ENCODE measurements at places on chromosomes 4 and X.
A peak's percentile ranks its signal among the peaks of the same experiment; 100 is the strongest.

DNA sequence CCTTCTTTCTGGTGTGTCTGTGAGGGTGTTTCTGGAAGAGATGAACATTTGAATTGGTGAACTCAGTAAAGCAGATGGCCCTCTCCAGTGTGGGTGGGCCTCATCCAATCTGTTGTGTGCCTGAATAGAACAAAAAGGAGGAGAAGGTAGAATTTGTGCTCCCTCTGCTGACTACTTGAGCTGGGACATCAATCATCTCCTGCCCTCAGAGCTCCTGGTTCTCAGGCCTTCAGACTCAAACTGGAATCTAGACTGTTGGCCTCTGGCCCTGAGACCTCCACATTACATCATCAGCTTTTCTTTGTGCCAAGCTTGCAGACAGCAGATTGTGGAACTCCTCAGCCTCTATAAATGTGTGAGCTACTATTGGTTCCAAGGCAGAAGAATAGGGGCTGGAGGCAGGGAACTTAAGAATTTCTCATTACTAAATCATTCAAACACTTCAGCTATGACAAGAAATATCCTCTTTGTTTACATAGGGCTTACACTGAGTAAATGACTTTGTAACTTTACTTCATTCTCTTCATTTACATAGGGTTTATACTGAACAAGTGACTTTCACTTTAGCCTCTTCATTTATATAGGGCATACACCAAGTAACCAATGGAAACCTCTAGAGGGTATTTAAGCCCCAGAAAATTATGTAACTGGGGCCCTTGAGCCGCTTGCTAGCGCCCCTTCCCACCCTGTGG lies 86.9 kb upstream of the NWD2 start:
- no peak for DNase-seq

GRCh38 chr4:120753854-120754253 lies 168.7 kb downstream of the PRDM5 start:
- DNase-seq = no peak

DNA sequence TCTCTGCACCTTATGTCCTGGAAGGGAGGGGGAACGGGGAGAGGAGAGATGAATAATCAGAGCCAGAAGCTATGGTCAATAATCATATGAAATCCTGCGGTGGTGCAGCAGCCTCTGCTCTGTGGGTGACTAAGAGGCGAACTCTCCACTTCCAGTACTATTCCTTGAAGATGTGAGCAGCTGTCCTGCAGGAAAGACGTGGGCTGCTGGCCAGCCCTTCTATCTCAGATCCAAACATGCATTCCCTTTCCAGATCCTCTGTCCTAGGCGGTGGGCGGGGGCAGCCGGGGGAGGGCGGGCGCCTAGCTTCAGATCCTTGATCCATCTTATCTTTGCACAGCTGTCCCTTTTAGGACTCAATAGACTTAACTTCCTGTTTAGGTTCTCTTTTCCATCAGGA lies 34.5 kb downstream of the SPINK2 start:
- peak; percentile 44 for DNase-seq

DNA sequence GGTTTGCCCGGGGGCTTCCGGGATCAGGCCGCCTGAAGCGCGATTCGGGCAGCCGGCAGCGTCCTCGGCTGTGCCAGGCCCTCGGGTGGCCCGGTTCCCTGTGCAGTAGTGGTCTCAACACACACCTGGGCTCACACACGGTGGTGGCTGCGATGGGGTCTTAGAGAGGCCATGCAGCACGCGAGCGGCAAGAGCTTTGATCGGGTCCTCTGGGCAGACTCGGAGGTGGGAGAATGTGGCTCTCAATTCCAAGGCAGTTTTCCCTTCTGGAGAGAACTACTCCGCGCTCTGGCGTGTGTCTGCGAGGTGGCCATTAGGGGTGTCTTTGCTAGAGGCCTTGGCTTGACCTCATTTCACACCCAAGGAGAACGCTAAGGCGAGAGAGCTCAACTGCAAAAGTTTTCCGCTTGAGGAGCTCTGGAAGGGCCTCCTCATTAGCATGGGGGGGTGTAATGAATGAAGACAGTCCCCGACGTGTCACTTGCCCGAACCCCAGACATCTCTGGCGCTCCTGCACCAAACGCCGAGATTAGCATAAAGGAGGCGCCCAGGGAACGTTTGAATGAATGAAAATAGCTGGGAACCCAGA lies 771 bp upstream of the RBPJ start:
- DNase-seq = no peak

GRCh38 chrX:47456080-47456479 lies 26.9 kb downstream of the ZNF41 start:
- no peak for DNase-seq

- no peak for DNase-seq
These were observed 59.5 kb downstream of the PGRMC2 start for GRCh38 chr4:128227991-128228571.

DNA sequence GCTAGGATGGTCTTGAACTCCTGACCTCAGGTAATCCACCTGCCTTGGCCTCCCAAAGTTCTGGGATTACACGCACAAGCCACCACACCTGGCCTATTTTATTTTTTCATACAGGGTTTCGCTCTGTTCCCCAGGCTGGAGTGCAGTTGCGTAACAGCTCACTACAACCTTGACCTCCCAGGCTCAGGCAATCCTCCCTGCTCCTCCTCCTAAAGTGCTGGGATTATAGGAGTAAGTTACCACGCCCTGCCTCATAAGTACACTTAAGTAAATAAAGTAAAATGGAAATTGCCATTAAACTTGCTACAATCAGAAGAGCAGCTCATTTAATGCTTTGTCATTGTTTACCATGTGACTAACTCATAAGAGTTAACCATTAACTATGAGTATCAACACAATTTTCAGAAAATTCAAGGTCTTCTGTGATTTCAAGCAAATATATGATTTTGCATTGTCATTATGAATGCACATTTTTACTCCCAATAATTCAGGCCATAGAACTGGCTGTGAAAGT lies 12.3 kb downstream of the UGDH start:
- no peak for DNase-seq

- peak; percentile 13 for DNase-seq
These were observed 31.0 kb upstream of the FAT4 start for GRCh38 chr4:125283707-125284279.

GRCh38 chr4:76590798-76591281 lies 155.8 kb downstream of the SHROOM3 start:
- DNase-seq = peak; percentile 53
